Activated naive CD8-positive, alpha-beta T cell treated with anti-CD3 and anti-CD28 coated beads, Interleukin-2, amount 10 ng/mL, durations not matched to agents 7 days and 5 days (primary cell): ENCODE measurements at places on chromosomes 2 and 18. TPM values are rescaled to one million over a fixed set of nuclear protein-coding genes. Genes with fewer than 3 reads are reported as not detected.

- no peak overlapping the region for H3K27ac ChIP-seq
- H3K4me1 ChIP-seq, result peaks cover 33% of the 10 kb centered on the region
- no peaks in the 10 kb centered on the region for H3K36me3 ChIP-seq
- H3K4me3 ChIP-seq, result no peak overlapping the region
- DNase-seq, result no peak
- H3K27me3 ChIP-seq, result peaks cover 5% of the 10 kb centered on the region
These were observed 300.3 kb upstream of the GULP1 start for GRCh38 chr2:187991389-187991788.

DNA sequence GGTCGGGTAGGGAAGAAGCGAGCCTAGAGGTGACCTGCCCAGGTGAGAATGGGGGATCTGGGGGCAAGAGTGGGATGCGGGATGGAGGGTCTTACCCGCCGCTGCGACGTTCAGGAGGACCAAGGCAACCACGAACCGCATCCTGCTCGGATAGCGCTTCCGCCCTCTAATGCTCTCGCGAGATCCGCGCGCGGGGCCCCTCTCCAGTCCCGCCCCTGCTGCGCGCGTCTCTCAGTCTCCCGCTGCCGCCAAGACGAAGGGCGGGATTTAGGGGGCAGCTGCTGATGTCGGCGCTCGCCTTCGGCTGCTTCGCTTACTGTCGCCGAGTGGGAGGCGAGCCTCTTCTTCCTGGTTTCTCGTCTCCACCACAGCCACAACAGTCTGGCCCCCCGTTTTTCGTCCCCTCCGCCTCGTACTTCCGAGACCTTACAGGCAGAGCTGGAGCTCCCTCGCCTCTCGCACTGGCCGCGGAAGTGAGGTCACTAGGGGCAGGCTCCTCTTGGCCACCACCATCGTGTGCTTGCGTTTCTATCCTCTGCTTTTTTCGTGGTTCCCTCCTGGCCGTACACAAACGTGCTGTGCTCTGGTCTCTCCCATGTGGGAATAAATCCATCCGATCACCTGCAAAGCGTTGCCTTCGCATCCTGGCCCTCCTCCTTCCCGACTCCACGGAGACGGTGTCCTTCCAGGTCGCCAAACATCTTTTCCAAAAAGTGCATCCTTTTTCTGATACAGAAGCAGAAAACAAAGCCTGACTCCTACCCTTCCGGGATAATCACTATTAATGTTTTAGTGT lies at the start of gene TGOLN2:
TGOLN2 (minus strand) TSS at position 168 of the 796 bp plus-strand sequence; CDS start at position 141, 27 bp downstream.
- H3K36me3 ChIP-seq, result peaks cover 45% of the 10 kb centered on the region
- peaks cover 25% of the 10 kb centered on the region for H3K4me1 ChIP-seq
- DNase-seq, result peak; percentile 97
- H3K27ac ChIP-seq, result peak within 1 kb of the TSS; percentile 100

DNA sequence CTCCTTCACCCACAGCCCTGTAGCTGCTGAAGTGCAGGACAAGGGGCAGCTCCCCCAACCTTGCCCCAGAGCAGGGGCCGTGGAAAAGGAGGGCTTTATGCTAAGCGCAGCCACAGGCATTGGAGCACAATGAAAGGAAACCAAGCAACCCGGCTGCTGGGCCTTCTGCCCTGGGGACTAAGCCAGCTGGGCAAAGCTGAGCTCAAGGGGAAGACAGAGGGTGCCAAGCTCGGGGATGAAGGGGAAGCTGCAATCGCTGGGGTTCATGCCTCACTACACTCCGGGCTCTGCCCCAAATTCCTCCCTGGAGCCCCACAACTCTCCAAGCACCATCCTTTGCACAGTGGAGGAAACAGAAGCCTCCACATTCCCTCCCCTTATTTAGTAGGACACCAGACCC lies 12.4 kb downstream of the SFXN5 start:
- H3K27ac ChIP-seq, result no peak overlapping the region
- peaks cover 17% of the 10 kb centered on the region for H3K36me3 ChIP-seq
- H3K27me3 ChIP-seq, result no peaks in the 10 kb centered on the region
- H3K4me1 ChIP-seq, result peaks cover 2% of the 10 kb centered on the region
- H3K4me3 ChIP-seq, result no peak overlapping the region
- DNase-seq, result no peak

DNA sequence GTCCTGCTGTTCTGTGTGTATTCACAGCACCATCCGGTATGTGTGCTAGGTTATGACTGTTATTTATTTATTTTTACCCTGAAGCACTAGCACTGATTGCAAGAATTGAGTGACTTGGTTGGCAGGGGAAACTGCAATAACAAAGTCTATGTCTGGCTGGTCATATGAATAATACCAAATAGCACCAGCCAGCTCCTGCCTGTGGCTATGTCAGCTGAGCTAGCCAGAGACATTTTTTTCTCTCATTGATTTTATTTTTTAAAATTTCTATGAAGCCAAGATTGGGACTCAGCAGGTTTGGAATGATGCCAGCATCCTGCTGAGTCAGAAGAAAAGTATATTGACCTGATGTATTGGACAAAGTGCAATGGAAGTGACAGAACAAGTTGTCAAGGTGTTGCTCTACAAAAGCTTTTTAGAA lies 188.5 kb upstream of the CDH2 start:
- H3K27ac ChIP-seq, result no peak overlapping the region
- no peaks in the 10 kb centered on the region for H3K36me3 ChIP-seq

GRCh38 chr2:230203110-230203676 lies 16.6 kb downstream of the SP110 start:
- H3K27ac ChIP-seq, result no peak overlapping the region
- no peaks in the 10 kb centered on the region for H3K27me3 ChIP-seq
- DNase-seq, result no peak
- H3K36me3 ChIP-seq, result peaks cover 69% of the 10 kb centered on the region
- H3K4me3 ChIP-seq, result no peak overlapping the region

The MROH2A gene
- not detected for total RNA-seq

The CROCC2 gene
- total RNA-seq, result not detected

The PDE11A gene
- total RNA-seq, result not detected

The C2orf80 gene
- not detected for total RNA-seq
